ENCODE measurements at places on chromosomes 4 and X. TPM values are rescaled to one million over a fixed set of nuclear protein-coding genes. Genes with fewer than 3 reads are reported as not detected.

GRCh38 chr4:168724686-168725411, 228.0 kb downstream of the PALLD start:
- no peak overlapping the region for H3K4me3 ChIP-seq
- H3K27me3 ChIP-seq, result no peaks in the 10 kb centered on the region
- no peaks in the 10 kb centered on the region for H3K36me3 ChIP-seq
- H3K4me1 ChIP-seq, result no peaks in the 10 kb centered on the region
- H3K27ac ChIP-seq, result no peak overlapping the region
- DNase-seq, result no peak

- H3K27ac ChIP-seq, result no peak overlapping the region
- no peaks in the 10 kb centered on the region for H3K27me3 ChIP-seq
- no peaks in the 10 kb centered on the region for H3K4me1 ChIP-seq
These were observed 1.2 kb downstream of the HHIP start for GRCh38 chr4:144647095-144647561.

GRCh38 chr4:183858011-183858615, 47.0 kb upstream of the STOX2 start:
- no peaks in the 10 kb centered on the region for H3K36me3 ChIP-seq
- peaks cover 4% of the 10 kb centered on the region for H3K4me1 ChIP-seq
- no peaks in the 10 kb centered on the region for H3K27me3 ChIP-seq
- DNase-seq, result no peak
- no peak overlapping the region for H3K4me3 ChIP-seq

GRCh38 chr4:6448476-6449170, 23.8 kb downstream of the PPP2R2C start:
- no peaks in the 10 kb centered on the region for H3K36me3 ChIP-seq
- no peak for DNase-seq
- H3K27me3 ChIP-seq, result no peaks in the 10 kb centered on the region
- H3K27ac ChIP-seq, result no peak overlapping the region
- peaks cover 2% of the 10 kb centered on the region for H3K4me1 ChIP-seq

GRCh38 chr4:186719925-186720694, 3.5 kb downstream of the FAT1 start:
- H3K4me3 ChIP-seq, result no peak overlapping the region
- DNase-seq, result no peak
- no peak overlapping the region for H3K27ac ChIP-seq
- H3K4me1 ChIP-seq, result peaks cover 4% of the 10 kb centered on the region
- no peaks in the 10 kb centered on the region for H3K27me3 ChIP-seq

- H3K4me1 ChIP-seq, result no peaks in the 10 kb centered on the region
- H3K4me3 ChIP-seq, result no peak overlapping the region
- DNase-seq, result no peak
- no peaks in the 10 kb centered on the region for H3K36me3 ChIP-seq
- H3K27me3 ChIP-seq, result no peaks in the 10 kb centered on the region
- no peak overlapping the region for H3K27ac ChIP-seq
These were observed 60.2 kb upstream of the RPS6KA6 start for GRCh38 chrX:84248226-84248625.

DNA sequence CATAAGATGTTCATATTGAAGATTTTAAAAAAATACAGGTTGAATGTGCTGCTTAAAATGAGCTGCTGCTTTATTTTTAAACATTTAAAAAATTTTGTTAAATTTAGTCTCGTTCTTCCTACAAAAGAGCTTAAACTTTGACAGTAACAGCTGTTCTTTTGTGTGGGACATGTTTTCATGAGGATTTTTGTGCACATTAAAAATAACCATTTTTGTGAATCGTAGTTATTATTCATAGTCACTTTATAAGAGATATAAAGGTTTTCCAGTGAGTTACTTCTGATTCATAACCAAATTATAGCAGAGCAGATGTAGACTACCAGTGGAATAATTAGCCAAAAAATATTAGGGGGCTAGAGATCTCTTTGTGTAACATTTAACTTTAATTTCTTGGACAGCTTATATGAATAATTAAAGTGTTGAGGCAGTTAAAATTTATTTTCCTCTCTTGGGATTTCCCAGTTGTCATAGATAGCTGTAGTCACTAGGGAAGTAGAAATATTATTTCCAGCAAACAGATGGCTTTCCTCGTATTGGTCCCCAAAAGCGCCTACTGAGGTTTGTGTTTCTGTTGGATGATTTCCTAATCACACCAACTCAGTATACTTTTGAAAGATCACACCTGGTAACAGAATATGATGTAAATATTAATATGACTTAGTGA, 24.2 kb downstream of the RBPJ start:
- H3K36me3 ChIP-seq, result no peaks in the 10 kb centered on the region
- no peaks in the 10 kb centered on the region for H3K27me3 ChIP-seq
- no peak for DNase-seq
- peaks cover 15% of the 10 kb centered on the region for H3K4me1 ChIP-seq

DNA sequence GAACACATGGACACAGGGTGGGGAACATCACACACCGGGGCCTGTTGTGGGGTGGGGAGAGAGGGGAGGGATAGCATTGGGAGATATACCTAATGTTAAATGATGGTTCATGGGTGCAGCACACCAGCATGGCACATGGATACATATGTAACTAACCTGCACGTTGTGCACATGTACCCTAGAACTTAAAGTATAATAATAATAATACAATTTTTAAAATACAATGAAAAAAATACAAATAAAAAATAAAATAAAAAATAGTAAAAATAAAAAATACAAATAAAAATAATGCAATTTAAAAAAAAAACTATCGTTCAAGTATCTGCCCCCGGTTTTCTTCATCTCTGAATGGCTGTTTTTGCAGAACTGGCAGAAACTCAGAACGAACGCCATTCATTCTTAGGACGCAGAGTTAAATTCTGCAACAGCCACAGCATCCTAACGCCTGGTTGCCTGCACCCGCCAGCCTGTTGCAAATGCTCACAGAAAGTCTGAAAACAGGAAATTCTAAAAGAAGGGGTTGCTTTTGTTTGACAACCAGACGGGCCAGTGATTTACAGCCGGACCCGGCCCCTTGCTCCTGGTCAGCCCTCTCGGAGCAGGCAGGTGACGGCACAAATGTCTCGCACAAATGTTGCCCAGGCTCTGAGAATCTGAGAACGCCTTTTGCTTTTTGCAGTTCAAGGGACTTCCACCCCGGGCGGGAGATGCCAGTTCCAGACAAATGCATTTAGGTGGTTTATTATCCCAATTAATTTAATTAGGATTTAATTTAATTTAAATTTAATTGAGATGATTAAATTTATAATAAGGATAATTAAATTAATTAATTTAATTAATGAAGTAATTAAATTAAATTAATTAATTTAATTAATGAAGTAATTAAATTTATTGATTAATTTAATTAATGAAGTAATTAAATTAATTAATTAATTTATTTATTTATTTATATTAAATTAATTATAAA, 47.8 kb downstream of the CRLF2 start:
- no peaks in the 10 kb centered on the region for H3K27me3 ChIP-seq
- H3K36me3 ChIP-seq, result no peaks in the 10 kb centered on the region

DNA sequence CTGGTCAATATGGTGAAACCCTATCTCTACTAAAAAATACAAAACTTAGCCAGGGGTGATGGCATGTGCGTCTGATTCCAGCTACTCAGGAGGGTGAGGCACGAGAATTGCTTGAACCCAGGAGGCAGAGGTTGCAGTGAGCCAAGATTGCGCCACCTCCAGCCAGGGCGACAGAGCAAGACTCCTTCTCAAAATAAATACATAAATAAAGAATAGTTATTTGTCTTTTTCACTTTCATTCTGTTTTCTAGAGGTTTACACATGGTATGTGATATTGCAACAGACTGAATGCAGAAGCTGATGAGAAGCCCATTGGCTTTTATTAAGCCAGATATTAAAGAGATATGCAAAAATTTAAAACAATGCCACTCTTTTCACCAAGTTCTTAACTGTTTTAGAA, 8.2 kb downstream of the KLHL15 start:
- H3K36me3 ChIP-seq, result no peaks in the 10 kb centered on the region
- no peak overlapping the region for H3K4me3 ChIP-seq
- DNase-seq, result no peak
- H3K27ac ChIP-seq, result no peak overlapping the region
- no peaks in the 10 kb centered on the region for H3K27me3 ChIP-seq
- H3K4me1 ChIP-seq, result peaks cover 2% of the 10 kb centered on the region

DNA sequence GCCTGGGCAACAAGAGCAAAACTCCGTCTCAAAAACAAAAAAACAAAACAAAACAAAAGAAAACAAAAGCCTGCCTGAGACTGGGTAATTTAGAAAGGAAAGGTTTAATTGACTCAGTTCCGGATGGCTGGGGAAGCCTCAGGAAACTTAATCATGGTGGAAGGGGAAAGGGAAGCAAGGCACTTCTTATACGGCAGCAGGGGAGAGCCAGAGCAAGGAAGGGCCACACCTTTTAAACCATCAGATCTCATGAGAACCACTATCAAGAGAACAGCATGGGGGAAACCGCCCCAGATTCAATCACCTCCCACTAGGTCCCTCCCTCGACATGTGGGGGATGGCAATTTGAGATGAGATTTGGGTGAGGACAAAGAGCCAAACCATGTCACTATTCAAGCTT, 122.2 kb downstream of the UBE2K start:
- no peaks in the 10 kb centered on the region for H3K36me3 ChIP-seq
- no peaks in the 10 kb centered on the region for H3K27me3 ChIP-seq
- H3K27ac ChIP-seq, result no peak overlapping the region
- no peak overlapping the region for H3K4me3 ChIP-seq

DNA sequence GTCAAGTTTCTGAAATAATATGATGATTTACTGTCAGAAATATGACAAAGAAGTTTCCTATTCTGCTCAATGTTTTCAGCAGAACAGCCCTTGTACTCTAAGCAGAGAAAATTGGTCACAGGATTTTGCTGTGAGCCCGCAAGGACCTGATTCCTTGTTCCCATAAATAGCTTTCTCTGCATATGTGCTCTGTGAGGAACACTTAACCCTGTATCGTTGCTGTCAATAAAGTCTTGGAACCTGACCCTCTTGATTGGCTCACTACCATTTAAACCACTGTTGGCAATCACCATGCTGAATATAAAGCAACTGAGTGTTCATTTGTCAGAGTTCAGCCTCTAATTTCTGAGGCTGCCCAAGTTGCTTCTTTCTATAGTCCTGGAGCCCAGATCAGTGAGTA, 158.2 kb upstream of the NOCT start:
- no peak overlapping the region for H3K4me3 ChIP-seq
- no peak overlapping the region for H3K27ac ChIP-seq
- H3K27me3 ChIP-seq, result no peaks in the 10 kb centered on the region
- DNase-seq, result no peak
- H3K4me1 ChIP-seq, result no peaks in the 10 kb centered on the region
- H3K36me3 ChIP-seq, result no peaks in the 10 kb centered on the region

DNA sequence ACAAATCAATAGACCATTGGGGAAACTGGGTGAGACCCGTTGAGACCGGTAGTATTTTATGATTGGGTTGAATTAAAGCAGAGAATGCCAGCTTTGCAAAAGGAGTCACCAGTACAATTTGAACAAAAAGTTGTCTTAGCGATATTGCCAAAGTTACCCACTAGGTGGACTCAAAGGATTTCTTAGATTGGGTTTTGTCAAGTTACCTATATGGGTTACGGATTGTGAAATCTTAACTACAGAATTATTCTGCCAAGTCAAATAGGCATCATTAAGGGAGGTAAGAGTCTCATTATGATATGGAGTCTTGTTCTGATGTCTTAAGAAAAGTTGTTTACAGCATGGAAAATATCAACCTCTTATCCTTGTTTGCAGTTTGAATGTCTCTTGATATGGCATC, 15.0 kb upstream of the CT47A1 start:
- H3K36me3 ChIP-seq, result no peaks in the 10 kb centered on the region
- H3K27me3 ChIP-seq, result no peaks in the 10 kb centered on the region
- no peak for DNase-seq
- no peak overlapping the region for H3K4me3 ChIP-seq
- no peaks in the 10 kb centered on the region for H3K4me1 ChIP-seq

DNA sequence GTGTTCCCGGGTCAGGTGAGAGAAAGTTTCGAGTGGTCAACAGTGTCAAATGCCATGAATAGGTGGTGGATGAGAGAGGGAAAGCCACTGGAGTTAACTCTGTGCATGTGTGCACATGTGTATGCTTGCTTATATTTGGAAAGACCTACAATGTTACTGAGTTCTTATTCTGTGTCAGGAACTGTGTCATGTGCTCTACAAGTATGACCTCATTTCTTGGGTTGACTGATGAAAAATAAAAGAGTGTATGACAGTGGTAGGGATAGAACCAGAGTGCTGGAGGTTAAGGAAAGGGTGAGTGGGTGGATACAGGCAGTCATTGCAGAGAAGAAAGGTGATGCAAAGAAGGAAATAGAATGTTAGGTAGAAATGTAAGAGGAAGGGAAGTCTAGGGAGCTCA, 22.1 kb upstream of the DGKK start:
- no peak for DNase-seq
- no peaks in the 10 kb centered on the region for H3K36me3 ChIP-seq
- H3K4me1 ChIP-seq, result no peaks in the 10 kb centered on the region
- H3K27me3 ChIP-seq, result no peaks in the 10 kb centered on the region
- H3K27ac ChIP-seq, result no peak overlapping the region

DNA sequence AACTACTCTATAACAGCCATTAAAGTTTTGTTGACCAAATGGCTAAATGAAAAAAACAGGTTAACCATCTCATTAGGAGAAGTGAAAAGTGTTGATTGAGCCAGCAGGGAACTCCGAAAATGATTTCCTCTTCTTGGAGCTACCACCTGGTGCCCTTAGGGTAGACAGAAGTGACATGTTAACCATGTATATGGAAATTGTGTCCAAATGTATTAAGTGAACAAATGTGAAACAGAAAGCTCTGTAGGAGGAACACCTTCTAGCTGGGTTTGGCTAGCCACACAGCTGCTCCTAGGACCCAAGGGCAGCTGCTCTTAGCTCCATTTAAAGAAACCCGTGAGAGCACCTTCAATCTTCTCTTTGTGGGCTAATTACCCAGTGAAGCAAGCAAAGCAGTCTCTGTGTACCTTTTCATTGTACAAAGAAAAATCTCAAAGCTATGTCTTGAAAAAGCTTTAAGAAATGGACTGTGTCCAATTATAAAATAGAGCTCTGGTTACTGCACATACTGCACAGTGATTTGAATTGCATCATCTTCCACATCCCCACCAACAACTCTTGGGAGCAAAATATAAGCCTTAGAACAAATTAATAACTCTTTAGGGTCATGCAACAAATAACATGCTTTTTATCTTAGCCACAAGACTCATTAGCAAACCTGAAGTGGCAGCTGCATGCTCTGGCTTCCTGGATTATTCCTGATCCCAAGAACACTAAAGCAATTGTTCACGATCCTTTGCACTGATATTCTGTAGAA, 59.2 kb upstream of the PARM1 start:
- no peaks in the 10 kb centered on the region for H3K27me3 ChIP-seq
- no peak overlapping the region for H3K4me3 ChIP-seq
- H3K4me1 ChIP-seq, result no peaks in the 10 kb centered on the region
- no peak overlapping the region for H3K27ac ChIP-seq
- no peak for DNase-seq
- no peaks in the 10 kb centered on the region for H3K36me3 ChIP-seq

GRCh38 chr4:54090804-54091623, 8.9 kb upstream of the GSX2 start:
- no peak for DNase-seq
- no peak overlapping the region for H3K27ac ChIP-seq
- H3K4me1 ChIP-seq, result peaks cover 5% of the 10 kb centered on the region

Gene SAT1
- total RNA-seq, result 164 TPM

Gene HDX
- 7.9 TPM for total RNA-seq

Gene SPANXA2
- total RNA-seq, result not detected

Gene ANK2
- 79.9 TPM for total RNA-seq
